Type B pancreatic cell (in vitro differentiated cells): ENCODE measurements at places on chromosomes 4 and X.

DNA sequence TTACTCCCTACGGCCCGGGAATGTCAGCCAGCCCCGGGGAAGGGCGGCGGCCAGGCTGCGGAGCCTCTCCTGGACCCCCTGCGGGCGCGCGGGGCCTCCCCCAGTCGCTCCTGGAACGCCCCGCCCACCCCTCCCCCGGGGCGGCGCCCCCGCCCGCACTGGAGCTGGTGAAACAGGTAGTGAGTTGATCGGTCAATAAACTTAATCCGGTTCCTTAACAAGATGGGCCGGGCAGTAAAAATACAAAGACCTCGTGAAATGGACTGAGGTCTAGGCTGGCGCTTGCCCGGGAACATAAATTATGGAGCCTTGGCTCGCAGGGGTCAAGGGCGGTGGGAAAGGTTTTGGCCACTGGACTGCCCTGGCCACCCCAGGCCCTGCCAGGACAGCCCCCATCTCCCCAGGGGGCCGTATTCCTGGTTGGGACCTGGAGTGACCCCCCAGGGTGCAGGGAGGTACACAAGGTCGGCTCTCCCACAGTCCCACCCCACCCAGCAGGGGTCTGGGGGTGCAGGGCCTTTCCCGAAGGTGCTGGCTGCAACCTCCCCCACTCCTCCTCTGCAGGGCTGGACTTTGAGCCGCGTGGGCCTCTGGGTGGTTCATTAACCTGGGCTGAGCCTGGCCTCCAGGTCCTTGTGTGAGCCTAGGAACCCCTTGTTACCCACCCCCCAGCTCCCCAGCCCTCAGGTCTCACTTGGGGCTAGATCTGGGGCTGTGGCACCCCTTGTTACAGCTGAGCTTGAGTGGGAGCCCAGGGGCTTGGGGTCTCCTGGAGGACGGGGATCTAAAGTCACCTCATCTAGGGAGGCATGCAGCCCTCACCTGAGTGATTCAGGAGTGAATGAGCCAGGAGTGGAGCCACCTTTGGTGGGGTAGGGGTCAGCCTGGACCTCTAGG lies 2.5 kb downstream of the FGFR3 start:
- no peak for DNase-seq

- no peak for DNase-seq
Measured at GRCh38 chr4:152087335-152087734, 326.5 kb upstream of the GATB start.

GRCh38 chrX:1535241-1536041 lies 1.5 kb downstream of the P2RY8 start:
- peak; percentile 18 for DNase-seq

- DNase-seq: no peak
Measured at GRCh38 chrX:141760761-141761160, 62.2 kb upstream of the SPANXD start.

DNA sequence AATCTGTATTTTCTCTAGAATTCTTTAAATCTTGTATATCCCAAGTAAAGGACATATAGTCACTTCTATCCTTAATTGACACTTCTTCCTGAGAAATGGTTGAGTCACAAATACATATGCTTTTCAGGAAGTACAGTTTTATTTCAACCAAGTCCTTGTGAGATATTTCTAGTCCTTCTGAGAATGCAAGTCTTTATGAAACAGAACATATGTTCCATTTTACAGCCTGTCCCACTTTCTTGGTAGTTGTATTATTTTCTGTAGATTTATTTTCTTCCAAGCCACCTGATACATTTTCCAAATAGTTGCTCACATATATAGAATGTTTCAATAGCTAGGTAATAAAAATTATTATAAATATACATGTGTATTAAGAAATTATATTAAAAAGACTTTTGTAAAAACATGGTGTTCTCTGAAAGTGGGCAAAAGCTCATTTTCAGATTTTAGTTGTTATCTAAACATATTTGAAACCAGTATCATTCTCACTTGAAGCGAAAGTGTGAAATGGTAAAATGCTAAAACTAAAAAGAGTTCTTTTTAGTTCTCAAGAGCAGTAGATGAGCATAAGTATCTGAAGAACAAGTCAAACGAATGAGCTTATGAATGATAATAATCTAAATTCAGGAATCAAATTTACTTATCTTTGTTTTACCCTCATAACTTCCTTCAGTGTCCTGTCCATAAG lies 468.0 kb downstream of the EPHA5 start:
- no peak for DNase-seq

- no peak for DNase-seq
Measured at GRCh38 chr4:151842430-151843079, 81.7 kb upstream of the GATB start.

GRCh38 chrX:53093177-53093655 lies 726 bp upstream of the KANTR start:
- no peak for DNase-seq

DNA sequence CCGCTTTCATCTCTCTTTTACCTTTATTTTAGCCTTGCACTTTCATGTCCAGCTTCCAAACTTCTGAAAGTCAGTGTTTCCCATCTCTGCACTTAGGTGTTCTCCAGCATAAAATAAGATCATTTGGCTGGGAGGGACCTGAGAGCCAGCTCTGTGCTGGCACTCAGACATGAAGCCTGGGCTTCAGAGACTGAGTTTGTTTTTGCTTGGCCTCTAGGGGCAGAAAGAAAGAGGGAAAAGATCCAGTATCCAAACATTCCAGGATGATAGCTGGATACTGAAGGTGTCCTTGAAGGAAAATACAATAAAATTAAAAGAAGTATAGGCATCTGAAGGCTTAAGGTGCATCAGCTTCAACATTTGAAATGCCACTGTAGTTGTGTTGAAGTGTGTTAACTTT lies 202.4 kb upstream of the ZIC3 start:
- DNase-seq: no peak

- DNase-seq: no peak
Measured at GRCh38 chr4:104930298-104930697, 216.4 kb upstream of the TET2 start.

DNA sequence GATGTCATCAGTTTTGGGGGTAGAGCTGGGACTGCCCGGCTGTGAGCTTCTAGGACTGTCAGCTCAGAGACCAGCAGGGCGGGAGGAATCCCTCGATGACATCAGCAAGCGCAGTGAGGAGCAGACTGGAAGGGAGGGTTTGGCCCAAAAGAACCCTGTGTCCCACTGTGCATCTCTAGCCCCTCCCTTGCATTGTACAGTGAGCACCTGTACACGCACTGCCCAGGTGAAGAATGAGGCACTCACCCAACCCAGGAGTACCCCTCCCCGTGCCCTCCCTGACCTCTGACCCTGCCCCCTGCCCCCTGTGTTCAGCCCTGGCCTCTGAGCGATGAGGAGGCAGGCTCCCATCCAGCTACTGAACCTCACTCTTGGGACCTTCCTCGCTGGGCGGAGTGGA lies 92.9 kb downstream of the HMX1 start:
- no peak for DNase-seq

DNA sequence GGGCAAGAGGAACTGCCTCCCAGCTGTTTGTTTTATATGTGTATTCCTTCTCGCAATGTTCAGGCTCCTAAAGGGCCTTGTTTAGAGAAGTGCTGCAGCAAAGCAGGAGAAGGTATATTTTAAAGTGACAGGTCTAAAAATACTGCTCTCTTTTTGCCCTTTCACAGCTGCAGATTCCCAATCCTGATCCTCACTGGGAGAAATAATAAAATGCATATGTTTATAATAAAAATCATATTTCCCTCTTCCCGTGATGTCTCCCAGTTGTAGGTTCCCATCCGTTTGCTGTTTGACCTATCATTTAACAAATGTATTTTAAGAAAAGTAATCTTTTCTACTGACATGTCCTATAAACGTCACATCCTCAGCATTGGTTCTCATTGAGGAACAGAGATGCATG lies 62.7 kb upstream of the GPC4 start:
- no peak for DNase-seq

- no peak for DNase-seq
Measured at GRCh38 chrX:46627711-46628419, 54.3 kb downstream of the CHST7 start.

DNA sequence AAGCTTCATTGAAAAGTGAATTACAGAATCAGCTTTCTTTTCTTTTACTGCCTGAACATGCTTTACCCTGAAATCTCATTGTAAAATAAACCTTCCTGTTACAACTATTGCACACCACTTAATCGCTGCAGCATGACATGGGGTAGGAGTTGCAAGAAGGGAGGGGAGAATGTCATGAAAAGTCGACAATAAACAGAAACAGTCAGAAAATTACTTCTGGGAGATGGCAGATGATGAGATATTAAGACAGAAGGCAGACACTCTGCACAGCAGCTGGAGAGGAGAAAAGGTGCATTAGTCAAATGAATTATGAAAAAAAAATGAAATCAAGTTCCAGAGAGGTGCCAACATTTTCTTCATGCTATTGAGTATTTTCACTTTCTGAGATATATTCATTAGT lies 287.7 kb downstream of the PCDH7 start:
- no peak for DNase-seq

DNA sequence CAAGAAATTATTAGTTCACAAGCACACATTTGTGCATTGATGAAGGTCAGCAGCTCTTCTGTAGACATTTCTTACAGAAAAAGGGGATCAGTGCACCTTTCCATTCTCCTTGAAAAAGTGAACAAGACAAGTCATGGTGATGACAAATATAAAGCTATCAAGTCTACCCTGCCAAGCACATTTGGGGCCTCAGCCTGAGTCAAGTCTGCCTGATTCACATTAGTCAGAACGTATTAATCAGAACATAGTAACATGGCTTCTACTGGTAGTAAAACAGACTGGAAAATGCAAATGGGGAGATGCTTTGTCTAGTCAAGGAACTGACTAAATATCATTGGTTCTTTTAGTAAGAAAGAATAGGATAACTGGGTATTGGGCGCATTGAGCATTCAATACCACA lies 2305.1 kb downstream of the PCDH7 start:
- DNase-seq: no peak

- no peak for DNase-seq
Measured at GRCh38 chr4:84753321-84753972, 170.5 kb downstream of the CDS1 start.

DNA sequence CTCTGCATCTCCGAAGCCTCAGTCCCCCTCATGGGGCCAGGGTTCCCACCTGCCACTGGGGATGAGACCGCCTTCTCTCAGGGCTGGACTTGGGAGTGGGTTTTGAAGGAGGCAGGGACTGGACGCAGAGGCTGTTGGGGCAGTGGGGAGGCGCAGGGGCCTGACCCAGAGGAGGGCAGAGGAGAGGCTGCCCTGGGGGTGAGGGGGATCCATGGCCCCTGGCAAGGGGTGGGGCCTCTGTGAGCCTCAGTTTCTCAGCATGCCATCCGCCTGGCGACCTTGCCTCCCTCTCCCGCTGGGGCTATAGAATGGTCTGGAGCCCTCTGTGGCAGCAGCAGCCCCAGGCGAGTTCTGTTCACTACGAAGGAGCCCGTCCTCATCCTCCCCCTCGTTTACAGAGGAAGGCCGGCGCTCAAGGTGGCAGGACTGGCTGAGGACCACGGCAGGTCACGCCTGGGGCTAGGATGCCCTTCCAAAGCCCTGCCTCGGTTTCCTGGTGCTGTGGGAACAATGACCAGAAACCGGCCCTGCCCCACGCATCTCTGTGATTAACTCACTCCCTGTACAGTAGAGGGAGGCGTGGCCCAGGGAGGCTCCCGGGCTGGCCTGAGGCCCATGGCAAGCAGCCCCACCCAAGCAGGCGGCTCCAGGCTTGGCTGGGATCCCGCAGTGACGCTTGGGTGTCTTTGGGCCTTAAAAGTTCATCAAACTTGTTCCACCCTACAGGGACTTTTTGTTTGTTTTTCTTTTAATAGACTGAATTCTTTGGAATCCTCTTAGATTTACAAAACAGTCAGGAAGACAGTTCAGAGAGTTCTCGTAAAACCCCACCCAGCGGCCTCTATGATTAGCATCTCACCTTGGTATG lies 16.0 kb upstream of the SH3TC1 start:
- no peak for DNase-seq
